ENCODE measurements at places on chromosomes 2 and 18.

DNA sequence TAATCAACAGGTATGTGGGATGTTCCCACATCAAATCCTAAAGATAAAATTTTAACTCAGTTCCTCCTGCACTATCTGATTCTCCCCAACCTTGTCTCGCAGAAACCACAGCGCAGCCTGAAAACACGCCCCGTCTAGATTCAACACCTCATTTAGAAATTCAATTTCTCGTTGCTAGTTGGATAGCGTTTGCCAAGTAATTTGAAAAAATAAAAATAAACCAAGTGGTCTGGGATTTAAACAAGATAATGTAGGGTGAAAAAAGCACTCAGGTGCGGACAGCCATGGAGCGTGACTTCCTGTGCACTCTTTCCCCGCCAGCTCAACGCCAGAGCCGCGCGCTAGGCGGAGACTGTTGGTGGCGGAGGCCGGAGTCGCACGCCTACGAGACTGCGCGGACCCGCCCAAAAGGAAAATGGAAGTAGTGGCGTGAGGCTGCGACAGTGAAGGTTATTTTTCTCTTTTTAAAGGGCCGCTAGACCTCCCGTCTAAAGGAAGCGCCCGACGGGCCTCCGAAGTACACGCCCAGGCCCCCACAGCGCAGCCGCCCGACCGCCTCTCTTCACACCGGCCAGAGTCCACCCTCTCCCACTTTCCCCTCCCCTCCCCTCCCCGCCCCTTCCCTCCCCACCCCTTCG is 615 bp upstream of the CCNT2 start:
- peak; percentile 91 for DNase-seq

DNA sequence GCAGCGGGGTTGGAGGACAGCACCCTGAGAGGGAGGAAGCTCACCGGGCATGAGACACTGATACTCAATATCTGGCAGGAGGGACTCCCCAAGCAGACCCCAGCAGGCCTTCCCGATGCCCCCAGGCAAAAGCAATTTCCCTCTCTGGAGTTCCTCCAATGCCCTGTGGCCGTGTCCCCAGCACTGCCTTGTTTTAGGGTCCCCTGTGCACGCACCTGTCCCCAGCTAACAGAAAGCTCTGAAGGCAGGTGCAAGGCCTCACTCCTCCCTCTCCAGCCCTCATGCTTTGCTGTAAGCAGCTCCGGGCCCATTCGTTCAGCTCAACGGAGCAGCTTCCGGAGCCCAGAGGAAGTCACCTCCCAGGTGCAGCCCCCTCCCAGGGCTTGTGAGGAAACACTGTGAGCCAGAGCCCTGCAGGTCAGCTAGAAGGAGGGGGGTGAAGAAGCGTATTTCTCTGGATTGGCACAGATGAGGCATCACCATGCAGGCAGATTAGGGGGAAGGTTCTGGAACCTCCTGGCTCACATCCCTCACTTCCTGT is 50.3 kb upstream of the ID2 start:
- no peak for DNase-seq

GRCh38 chr2:239846789-239847676 is 178.1 kb downstream of the NDUFA10 start:
- no peak for DNase-seq

GRCh38 chr2:144469798-144470197 is 50.1 kb downstream of the ZEB2 start:
- no peak for DNase-seq

DNA sequence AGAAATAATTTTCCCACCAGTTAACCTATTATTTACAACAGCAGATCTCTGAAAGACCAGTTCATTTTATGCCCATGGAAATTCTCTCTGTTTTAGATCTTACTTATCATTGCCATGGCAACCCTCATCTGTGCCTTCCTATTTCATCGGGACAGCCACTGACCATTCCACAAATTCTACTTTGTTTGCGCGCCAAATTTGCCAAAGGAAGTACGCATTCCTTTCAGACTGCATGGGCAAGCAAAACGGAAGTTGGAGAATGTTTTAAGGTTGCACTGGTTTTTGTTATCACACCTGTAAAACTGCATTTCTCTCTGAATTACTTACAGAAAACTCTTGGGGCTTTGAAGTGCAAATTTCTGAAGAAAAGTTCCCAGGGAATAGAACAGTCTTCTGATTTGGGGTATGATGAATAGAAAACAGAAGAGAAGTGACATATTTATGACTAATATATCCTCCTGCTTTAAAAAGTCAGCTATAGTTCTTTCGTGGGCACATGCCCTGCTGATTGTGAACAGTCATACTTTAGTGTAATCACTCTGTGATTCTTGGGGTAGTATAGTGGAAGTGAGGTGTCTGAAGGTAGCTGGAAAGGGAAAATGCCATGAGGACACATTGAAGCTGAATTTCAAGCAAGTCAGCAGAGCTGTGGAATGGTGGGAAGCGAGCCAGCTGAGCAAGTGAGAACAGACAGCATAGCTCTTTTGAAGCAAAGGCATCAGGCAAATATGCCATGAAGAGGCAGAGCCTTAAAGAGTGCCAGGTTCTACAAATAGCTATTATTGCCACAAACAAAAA is 20.9 kb downstream of the NETO1 start:
- DNase-seq = no peak

- no peak for DNase-seq
Observed at GRCh38 chr2:61582165-61582564, 44.0 kb upstream of the XPO1 start.

Measured in activated naive CD4-positive, alpha-beta T cell treated with Interleukin-2 at 50 U/mL for 16 hours (primary cell).